ENCODE measurements at places on chromosomes 1 and 21.

DNA sequence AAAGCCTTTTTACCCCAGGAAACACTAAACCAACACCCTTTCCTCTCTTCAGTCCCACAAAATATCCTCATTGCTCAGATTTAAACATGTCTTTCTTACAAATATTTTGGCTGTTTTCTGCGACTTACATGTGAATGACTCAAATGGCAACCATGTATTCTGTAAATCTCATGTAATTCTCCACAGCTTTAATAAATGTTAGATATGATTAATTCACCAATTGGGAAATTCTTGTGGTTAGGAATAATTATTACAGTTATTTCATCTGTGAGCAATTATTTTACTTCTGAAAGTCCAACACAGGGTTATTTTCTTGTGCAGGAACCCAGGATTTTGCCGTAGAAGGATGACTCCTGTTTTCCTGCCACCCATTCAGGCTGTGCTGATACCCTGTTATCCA lies 431.5 kb downstream of the LMO4 start:
- DNase-seq: no peak

DNA sequence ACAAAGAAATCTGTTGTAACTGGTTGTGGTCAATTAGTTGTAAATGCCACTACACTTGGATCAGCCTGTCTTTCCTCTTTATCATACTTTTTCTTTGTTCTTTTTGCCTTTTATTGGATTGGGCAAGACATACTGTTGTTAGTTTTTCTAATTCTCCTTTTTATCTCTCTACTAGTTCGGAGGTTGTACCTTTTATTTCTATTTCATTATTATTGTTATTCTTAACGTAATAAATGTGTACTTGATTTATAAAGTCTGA lies 59.2 kb downstream of the IVNS1ABP start:
- no peak for DNase-seq

DNA sequence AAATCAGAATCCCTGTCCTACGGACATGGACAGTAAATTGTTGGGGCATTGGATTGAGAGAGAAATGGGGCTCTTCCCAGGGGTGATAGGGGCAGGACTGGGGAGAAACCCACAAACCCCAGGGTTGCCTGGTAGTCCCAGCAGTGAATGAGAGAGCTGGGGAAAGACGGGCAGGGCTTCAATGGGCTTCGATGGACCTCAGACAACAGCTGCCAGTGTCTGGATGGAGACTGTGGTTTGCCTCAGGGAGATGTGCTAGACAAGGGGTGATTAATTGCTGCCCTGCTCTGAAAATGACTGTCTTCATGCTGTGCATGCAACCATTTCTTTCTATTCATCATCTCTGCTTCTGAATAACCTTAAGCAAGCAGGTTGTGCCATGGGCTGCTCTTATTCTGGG lies 7.4 kb downstream of the GPR25 start:
- DNase-seq: no peak

DNA sequence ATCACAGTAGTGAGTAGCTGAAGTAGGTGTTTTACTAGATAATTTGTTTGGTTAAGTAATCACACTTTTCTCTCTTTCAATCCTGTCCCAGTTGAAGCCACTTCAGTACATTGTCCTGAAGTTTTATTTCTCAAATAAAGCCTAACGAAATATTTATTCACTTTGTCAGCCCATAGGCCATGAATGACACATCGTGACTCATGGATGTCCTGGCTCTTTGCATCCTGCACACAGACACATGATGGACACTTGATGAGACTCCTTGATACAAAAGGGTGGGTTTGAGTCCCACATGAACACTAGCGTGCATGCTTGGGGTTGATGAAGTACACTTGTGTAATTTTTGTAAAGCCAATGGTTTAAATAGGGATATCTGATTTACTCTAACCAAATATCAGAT lies 22.7 kb upstream of the LAMC2 start:
- DNase-seq: no peak

- DNase-seq: no peak
Measured at GRCh38 chr1:62832276-62832675, 48.3 kb downstream of the ATG4C start.

DNA sequence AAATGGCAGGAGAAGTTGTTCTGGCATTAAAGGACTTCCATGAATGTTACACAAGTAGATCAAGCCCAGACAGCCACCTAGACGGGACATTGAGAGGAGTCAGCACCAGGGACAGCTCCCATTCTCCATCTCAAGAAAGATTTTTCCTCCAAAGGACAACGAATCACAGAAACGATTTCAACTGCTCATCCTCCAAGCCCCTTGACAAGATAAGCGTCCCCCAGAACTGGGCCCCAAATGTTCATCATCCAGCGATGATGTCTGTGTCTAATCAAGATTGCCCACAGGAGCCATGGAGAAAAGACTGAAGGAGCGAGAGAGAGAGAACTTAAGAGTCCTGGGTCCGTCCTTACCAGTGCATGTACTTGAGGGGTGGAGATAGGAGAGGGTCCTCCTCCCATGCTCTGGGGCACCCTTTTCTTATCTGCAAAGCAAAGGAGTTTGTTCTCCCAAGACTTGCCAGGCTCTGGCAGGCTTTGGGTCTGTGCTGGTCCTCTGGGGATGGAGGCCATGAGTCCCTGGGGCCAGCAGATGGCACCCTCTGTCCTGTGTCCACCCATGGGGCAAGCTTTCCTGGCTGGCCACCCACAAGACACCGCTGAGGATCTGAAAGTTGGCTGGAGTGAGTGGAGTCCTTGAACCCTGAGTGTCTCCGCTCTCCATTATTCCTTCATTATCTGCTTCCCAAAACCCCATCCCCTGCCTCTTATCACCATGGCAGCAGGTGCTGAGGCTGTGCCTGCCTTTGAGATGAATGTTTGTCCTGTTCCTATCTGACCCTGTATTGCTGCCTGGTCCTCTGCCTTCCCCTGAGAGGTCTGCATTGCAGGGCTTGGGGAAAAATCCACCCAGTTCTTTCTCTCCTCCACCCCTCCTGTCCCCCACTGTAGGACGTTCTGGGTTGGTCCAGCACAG lies 164.6 kb downstream of the ACTL8 start:
- no peak for DNase-seq

DNA sequence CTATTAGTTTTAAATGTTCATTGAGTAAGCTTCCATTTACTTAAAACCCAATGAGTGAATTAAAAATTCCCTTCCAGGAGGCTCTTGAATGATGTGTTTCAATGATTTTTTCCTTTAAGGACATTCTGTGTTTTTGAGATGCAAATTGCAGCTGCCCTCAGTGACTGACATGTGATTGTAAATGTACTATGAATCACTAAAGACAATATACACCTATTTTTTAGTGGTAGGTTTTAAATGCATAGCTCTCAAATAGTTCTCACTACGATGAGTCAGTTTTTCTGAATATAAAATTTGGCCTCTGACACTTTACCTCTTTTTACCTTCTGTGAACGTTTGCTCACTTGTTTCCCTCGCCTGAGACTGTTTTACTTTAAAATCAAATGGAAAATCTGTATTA lies 204.7 kb downstream of the BARHL2 start:
- DNase-seq: no peak

GRCh38 chr1:230753586-230754251 lies 6.5 kb downstream of the CAPN9 start:
- no peak for DNase-seq

All from stimulated activated CD8-positive, alpha-beta memory T cell treated with anti-CD3 and anti-CD28 coated beads, Interleukin-2, amount 100 ng/mL, for 1 hour (primary cell).